Effector memory CD8-positive, alpha-beta T cell (primary cell): ENCODE measurements at places on chromosomes 12 and 14.

GRCh38 chr12:81819991-81820633 lies 61.0 kb upstream of the PPFIA2 start:
- DNase-seq, result no peak

DNA sequence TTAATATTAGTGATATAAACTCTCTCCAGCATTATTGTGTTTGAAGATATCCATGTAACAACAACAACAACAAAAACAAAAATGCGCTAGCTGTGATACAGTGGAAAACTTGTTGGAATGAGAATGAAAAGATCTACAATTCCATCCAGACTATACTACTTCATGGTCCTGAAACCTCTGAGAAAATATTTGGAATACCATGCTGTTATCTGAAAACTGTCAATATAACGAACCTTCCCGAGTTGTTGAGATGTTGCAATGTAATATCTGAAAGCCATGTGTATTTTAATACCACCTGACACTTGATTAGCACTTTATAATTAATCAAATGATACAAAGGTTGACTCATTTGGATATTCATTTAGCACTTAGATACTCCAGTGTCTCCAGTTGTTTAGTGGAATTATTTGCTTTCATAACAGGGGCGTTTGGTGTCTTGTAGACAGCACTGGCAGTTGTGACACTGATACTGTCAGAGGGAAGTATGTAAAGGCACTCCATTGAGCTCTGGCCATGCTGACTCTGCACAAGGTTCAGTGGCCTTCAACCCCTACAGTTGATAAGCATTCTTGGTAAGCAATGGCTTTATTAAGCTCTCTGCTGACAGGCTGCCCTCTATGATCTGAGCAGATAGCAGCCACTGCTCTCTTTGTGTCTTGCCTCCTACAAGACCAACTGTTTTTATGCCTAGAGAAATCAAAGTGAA lies 447.1 kb upstream of the SEL1L start:
- DNase-seq, result no peak

DNA sequence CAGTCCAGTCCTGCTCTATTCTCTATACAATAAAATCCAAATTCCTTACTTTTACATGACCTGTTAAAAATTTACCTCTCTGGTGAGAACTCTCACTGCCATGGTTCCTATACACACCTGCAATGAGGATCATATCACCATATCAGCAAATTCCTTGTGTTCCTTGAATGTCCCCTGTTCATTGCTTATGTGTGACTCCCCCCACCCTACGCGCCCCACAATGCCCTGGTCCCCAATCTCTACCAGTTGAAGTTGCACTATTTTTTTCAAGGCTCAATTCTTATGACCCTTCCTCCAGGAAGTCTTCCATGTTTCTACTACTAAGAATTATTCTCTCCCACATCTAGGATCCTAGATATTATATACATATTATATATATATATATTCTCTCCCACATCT lies 82.2 kb upstream of the NEDD1 start:
- DNase-seq, result no peak

GRCh38 chr14:70177081-70177800 lies 11.5 kb downstream of the SLC8A3 start:
- DNase-seq, result no peak

GRCh38 chr12:55729819-55730818 lies 1.3 kb upstream of the CD63 start:
- no peak for DNase-seq

GRCh38 chr14:61573748-61574513 lies 121.4 kb upstream of the HIF1A start:
- DNase-seq, result no peak

DNA sequence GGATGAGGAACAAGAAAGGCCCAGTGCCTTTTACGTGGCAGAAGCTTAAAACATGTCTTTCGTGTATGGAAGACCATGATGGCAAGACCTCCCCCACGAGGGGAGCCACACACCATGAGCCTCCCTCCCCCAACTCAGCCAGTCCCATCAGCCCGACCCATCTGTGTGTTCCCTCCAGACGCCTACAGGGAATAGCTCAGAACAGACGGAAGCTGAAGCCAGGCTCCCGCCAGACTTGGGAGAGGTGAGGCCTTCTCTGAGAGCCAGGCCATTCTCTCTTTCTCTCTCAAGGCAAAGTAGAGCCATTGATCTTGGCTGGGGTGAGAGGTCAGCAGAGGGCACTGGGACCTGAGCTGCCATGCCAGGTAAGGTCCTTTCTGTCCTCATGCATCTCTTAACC lies 9.5 kb downstream of the REM2 start:
- no peak for DNase-seq

DNA sequence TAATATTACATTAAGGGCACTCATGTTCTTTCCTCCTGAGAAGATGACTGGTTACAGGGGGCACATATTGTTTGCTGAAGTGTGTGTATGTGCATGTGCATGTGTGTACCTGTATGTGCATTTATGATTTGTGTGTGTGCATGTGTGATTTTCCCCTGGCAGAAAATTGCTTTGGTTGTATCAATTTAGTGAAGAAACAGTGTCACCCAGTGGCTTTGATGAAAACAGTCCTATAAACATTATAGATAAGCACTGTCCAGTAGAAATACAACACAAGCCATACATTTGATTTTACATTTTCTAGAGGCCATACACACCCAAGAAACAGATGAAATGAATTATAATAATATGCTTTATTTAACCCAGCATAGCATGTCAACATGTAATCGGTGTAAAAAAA lies 8.6 kb downstream of the PDE3A start:
- no peak for DNase-seq
